ENCODE measurements at places on chromosomes 16 and 17. TPM values are rescaled to one million over a fixed set of nuclear protein-coding genes. Genes with fewer than 3 reads are reported as not detected.

The CRHR1 gene
- total RNA-seq, result not detected

DNA sequence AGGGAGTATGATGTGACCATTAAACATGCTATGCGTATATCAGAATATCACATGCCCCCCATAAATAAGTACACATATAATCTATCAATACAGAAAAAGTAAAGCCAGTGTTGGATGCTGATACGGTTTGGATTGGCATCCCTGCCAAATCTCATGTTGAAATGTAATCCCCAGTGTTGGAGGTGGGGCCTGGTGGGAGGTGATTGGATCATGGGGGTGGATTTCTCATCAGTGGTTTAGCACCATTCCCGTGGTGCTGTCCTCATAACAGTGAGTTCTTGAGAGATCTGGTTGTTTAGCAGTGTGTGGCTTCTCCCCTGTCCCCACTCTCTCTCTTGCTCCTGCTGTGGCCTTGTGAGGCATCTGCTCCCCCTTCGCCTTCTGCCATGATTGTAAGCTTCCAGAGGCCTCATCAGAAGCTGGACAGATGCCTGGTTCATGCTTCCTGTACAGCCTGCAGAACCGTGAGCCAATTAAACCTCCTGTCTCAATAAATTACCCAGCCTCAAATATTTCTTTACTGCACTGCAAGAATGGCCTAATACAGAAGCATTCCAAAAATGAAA is 88.9 kb downstream of the AATF start:
- no peak for DNase-seq

GRCh38 chr16:87723226-87723623 is 42.6 kb downstream of the KLHDC4 start:
- no peak for DNase-seq

DNA sequence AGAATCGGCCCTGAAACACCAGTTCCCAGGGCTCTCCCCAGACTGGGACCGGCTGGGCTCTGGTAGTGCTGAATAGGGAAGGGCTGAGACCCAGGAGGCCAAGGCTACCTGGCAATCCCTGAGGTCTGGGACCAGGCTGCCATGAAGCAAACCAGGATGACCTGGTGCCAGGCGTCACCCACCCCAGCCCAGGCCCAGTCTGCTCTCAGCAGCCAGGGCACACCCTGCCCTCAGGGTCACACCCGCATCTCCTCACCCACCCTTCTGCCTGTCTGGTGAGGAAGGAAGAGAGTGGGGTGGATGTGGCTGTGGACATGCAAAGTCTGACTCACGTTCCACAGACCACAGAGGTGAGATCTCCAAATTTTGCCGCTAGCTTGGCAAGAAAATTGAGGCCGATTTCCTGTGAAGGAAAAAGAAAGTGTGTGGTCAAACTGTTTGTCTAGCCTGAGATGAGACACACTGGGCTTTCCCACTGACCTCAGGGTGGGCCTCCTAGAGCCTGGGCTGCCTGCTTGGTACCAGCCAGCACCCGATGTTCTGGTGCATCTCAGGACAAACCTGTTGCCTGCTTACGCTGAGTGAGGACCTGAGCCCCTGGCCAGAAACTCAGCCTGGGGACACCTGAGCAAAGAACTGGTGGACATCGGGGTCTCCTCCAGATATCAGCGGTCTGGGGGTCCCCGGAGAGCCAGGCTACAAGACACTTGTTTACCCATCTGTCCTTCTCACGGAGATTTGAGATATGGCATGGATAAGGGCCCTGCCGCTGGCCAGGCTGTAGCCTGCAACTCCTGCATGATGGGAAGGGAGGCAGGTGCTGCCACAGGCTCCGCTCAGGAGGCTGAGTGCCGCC is 6.3 kb upstream of the RAB37 start:
- DNase-seq, result peak; percentile 62

The RGS9 gene
- 3.5 TPM for total RNA-seq
